ENCODE measurements at places on chromosomes 5 and 9.
A peak's percentile ranks its signal among the peaks of the same experiment; 100 is the strongest.

- H3K4me1 ChIP-seq, result peaks cover 50% of the 10 kb centered on the region
- peak overlapping the region; percentile 13 for H3K4me3 ChIP-seq
These were observed 4.6 kb downstream of the BASP1 start for GRCh38 chr5:17221843-17222636.

DNA sequence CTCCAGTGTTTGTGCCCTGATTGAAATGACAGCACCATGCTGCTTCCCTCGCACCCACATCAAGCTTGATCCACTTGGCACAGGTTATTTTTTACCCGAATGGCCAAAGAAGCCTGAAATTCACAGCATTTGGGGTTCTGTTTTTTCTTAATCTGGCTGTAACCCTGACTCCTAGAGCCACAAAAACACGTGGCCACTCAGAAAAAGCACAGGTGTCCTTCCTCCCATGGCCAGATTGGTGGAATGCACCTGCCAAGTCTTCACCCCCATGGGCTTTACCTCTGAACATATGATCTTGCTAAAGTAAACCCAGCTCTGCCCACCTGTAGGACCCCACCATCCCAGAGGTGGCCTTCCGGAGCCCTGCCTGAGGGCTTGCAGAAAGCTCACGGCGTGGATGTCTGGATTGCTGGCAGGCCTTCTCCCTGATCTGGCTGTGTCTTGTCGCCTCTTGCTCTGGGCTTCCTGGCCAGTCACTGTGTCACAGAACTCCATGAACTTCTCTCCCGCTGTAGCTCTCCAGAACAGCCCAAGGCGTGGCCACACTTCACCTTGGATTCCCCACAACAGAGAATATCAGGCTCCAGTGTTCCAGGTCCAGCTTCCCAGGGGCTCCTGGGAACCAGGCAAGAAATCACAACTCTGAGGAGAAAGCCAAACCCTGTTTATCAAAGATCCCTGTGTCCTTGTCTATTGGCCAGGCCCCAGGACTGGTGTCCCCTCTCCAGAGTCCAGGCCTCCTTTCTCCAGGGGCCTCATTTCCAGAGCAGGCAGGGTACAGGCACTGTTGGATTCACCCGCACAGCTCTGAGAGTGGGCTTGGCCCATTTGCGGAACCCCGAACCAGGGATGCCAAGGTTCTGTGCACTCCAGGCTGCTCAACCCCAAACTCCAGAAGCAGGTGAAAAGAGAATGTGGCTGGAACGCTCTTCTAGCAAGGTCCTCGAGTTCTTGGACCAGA lies 272.5 kb downstream of the SYK start:
- H3K36me3 ChIP-seq, result no peaks in the 10 kb centered on the region
- H3K4me1 ChIP-seq, result peaks cover 5% of the 10 kb centered on the region
- H3K27ac ChIP-seq, result no peak overlapping the region
- no peaks in the 10 kb centered on the region for H3K27me3 ChIP-seq

GRCh38 chr9:69771775-69772418 lies 12.1 kb upstream of the PTAR1 start:
- no peak overlapping the region for H3K27ac ChIP-seq
- H3K27me3 ChIP-seq, result no peaks in the 10 kb centered on the region
- no peak overlapping the region for H3K4me3 ChIP-seq
- no peak for DNase-seq
- no peaks in the 10 kb centered on the region for H3K4me1 ChIP-seq
- H3K36me3 ChIP-seq, result no peaks in the 10 kb centered on the region

DNA sequence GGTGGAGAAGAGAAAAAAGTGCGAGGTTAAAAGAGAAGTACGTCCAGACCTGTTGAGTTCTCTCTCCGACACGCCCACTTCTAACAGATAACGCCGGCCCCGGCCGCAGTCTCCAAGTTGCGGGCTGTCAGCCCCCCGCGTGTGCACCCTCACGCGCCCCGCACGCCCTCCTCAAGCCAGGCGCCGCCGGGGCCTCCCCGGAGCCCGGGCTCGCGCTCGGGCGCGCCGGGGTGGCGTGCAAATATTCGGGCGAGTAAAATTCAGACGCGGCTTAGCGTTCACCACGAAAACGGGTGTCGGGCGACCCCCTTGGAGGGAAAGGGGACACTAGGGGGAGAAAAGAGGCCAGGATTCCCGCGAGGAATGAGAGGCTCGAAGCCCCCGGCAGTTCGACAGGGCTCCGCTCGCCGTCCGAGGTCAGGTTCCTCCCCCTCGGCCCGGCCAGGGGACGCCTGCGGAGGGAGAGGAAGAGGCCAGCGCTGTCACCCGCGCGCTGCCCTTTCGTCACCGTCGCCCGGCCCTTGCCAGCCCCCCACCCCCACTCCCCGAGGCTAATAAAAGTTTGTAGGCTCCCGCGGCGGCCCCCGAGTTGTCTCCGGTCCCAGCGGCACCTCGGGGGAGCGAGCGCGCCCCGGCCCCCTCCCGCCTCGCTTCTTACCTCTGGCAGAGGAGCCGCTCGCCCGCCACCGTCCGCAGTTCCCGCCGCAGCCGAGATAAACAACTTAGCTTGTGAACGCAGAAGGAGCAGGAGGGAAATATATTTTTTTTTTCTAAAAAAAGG lies 743 bp downstream of the NR3C1 start:
- peaks cover 69% of the 10 kb centered on the region for H3K27me3 ChIP-seq
- DNase-seq, result peak; percentile 40
- H3K4me1 ChIP-seq, result peaks cover 28% of the 10 kb centered on the region
- H3K4me3 ChIP-seq, result peak overlapping the region; percentile 87

DNA sequence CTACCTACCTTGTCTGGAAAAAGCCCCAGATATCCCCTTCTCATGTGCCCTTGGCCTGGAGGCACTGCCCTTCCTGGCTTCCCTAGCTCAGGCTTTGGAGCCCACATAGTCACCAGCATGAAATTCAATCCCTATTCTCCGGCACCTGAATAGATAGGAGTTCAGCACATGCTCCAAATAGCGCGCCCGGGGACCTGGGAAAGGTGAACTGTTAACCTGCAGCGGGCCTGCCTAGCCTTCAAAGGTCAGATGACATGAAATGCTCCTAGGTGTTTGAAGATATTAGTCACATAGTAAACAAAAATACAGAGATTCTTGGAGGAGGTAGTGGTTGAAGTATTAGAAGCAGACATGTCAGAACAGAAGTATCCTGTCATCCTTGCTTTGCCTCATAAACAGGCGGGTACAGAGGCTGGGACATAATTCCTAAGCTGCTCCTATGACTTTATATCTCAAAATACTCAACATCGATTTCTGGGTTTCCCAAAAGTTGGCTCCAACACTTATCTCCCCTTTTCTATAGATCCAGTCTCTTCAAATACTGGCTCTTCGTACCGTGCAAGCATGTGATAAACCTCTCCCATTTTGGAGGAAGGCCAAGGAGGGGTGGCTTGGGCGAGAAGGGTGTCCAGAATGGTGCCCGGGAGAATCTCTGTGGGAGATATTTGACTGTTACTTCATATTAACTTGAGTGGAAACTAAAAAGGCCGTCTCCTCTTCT lies 88.0 kb upstream of the ANKH start:
- H3K4me3 ChIP-seq, result no peak overlapping the region
- H3K27ac ChIP-seq, result no peak overlapping the region
- no peaks in the 10 kb centered on the region for H3K27me3 ChIP-seq
- no peaks in the 10 kb centered on the region for H3K36me3 ChIP-seq
- no peak for DNase-seq
